ENCODE measurements at places on chromosomes 12 and 14.

- DNase-seq, result no peak
Measured at GRCh38 chr12:3958534-3958933, 85.3 kb upstream of the PARP11 start.

DNA sequence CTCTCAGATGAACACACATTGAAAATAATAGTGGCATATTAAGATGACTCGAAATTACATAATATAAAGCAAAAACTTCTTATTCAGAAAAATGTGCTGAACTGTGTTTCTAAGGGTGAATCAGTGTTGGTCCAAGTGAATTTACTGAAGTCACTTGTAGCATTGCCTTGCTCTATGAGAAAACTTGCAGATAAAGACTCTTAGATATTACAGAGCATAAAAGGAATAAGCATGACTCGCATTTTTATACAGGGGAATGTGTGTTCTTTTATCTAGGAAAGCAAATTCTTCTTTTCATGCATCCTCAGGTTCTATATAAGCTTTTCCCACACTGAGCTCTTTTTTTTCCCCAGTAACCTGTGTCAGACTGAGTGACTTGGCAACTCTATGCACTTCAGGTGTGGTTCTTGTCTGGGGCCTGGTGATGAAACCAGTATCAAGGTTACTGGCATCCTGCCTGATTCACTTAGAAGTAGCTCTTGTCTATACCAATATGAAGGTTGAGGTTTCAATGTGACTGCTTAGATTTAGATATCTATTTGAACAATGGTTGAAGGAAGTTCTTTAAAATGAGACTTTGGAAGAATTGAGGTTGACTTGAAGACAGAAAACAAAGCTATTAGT is 76.1 kb downstream of the OTOGL start:
- DNase-seq, result no peak

DNA sequence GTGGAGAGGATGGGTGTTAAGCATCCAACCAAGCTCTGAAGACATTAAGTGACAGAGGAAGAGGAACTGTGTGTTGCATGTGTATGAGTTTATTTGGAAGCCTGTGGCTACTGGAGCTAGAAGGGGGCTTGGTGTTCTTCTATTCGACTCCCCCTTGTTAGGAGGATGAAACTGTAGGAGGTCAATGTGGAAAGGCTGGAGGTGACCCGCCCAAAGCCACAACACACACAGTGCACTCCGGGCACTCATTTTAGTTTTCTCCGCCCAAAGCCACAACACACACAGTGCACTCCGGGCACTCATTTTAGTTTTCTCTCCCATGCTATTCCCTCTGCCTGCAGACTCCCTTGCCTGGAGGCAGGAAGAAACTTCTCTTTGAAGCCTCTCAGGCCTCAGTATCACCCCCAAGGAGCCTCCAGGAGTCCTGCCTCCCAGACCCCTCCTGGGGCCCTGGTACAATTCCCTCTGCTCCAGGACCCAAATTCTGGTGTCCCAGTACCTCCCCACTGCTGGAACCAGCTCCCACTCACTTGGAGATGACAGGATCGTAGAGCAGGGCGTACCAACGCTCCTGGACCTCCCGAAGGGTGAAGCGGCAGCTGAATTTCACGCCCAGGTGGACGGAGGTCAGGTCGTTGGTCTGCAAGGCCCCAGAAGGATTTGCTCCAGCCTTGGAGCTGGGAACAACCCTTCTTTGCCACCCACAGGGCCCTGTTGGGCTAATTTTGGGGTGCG is 3.8 kb downstream of the MCRS1 start:
- no peak for DNase-seq

- no peak for DNase-seq
Measured at GRCh38 chr14:102675396-102675795, 82.9 kb downstream of the RCOR1 start.

GRCh38 chr14:75561013-75561432 is 17.4 kb upstream of the FLVCR2 start:
- DNase-seq, result peak; percentile 18

GRCh38 chr14:69666690-69667211 is 55.4 kb downstream of the SUSD6 start:
- peak; percentile 57 for DNase-seq

- no peak for DNase-seq
Measured at GRCh38 chr12:57545809-57546437, 1.1 kb downstream of the DCTN2 start.

DNA sequence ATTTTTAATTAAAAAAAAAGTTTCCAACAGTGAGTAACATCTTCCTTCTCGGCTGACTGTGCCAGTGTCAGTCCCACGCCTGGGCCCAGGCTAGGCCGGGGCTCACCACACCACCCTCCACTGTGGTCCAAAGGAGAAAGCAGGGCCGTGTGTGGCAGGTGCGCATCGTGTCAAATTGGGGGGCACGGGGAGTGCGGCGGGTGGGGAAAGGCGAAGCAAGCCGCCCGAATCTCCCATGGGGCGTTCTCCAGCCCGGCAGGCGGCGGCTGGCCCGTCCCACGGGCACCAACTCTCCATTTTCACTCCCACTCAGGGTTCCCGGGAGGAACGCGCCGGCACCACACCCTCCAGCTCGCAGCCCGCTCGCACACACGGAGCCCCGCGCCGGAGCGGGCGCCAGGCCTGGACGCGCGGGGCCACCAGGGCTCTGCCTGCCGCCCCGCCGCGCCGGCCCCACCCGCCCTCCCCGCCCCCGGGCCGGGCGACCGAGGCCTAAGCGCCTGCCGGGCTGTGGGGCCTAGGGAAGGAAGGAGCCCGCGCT is 604 bp downstream of the EEA1 start:
- DNase-seq, result no peak

DNA sequence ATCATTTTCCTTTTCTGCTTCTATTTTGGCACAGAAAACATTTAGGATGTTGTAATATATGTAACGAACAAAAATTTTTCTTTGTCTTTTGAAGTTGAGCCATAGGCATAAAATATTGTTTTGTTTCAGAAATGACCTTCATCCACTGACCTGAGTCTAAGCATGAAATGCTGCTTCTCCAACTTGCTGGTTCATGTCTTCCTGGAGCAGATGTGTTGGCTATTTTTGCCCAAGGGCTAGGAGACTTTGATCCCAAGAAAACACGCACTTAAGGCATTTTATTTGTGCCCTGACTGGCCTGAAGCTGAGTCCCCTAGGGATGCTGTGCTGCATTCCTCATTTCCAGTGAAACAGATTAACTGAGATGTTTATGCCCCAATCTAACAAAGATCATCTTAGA is 27.2 kb upstream of the ALG10B start:
- no peak for DNase-seq

- DNase-seq, result no peak
Measured at GRCh38 chr12:63406781-63407180, 255.8 kb upstream of the AVPR1A start.

GRCh38 chr14:105528586-105529318 is 2.4 kb downstream of the TMEM121 start:
- no peak for DNase-seq

DNA sequence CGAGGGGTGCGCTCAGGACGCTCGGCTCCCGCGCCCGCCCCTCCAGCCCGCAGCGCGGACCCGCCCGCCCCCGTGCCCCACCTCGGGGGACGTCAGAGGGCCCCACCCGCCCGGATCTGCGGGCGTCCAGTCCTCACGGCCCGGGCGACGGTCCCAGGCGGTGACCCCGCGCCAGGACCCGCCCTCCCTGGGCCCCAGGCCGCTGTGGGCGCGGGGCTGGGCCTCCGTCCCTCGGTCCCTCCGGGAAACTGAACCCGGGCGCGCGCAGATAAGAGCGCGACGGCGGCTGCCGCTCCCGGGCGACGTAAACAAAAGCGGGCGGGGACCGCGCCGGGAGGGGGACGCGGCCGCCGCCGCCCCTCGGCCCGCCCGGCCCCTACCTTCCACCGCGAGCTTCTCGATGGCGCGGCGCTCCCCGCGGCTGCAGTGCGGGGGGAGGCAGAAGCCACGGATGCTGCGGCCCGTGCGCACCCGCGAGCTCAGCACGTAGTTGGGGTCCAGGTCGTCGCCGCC is 1.1 kb downstream of the CKB start:
- DNase-seq, result no peak

DNA sequence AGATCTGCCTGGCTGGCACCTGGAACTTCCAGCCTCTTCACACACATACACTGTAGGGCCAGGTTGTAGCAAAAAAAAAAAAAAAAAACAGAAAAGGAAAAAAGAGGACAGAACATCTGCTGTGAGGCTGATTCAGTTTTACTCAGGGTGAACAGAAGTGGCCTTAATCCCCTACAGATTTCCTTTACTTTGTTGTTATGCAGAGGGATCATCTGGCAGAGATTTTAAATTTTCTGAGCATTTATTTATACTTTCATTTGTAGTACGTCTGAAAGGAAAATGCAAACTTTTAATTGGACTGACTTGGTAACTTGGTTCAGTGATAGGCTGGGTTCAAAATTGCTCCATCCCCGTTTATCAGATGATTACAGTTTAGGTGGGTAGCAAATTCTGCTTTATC is 50.8 kb upstream of the PRICKLE1 start:
- DNase-seq, result no peak

GRCh38 chr12:10235761-10236631 is 23.3 kb downstream of the GABARAPL1 start:
- DNase-seq, result peak; percentile 3

- DNase-seq, result no peak
Measured at GRCh38 chr14:101723061-101723595, 38.4 kb upstream of the PPP2R5C start.

DNA sequence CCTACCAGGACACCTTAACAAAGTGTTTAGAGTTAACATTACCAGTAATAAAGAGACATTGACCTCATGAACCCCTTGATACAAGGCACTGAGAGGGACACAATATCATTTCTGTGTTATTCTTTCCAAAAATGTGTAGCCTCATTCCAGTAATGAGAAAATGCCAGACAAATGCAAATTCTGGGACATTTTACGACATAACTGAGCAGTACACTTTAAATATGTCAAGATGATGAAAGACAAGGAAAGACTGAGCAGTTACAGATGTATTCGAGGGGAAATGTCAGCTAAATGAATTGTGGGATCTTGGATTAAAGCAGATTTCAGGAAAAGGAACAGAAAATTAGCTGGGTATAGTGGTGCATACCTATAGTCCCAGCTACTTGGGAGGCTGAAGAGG is 255.6 kb downstream of the ERC1 start:
- peak; percentile 51 for DNase-seq

GRCh38 chr12:93002293-93003054 is 73.4 kb upstream of the EEA1 start:
- peak; percentile 78 for DNase-seq

DNA sequence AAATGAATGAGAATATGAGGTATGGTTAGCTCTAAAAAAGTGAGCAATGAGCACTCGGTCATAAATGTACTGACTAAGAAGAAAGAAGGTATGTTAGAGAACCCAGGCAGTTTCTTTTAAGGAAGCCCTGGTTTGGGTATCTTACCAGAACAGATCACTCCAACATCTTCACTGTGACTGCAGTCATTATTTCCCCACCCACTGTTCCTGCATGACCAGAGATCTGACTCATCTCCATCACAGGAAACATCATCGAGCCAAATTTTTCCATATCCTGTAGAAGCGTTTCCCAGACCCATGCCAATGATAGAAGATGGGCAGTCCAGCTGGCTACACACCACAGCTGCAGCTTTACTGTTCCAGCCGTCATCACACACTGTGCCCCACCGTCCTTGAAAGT is 48.0 kb downstream of the CD163L1 start:
- no peak for DNase-seq

Measured in fibroblast of skin of left quadriceps (primary cell).